Activated T-helper 17 cell treated with anti-CD3 and anti-CD28 coated beads, Interleukin-2, amount 50 U/mL, for 72 hours (primary cell): ENCODE measurements at places on chromosomes 6 and 20. TPM values are rescaled to one million over a fixed set of nuclear protein-coding genes. Genes with fewer than 3 reads are reported as not detected.

The ADGRB3 gene
- 0.05 TPM for total RNA-seq

The EPB41L2 gene
- 49.3 TPM for total RNA-seq

The MYMX gene
- total RNA-seq: not detected

The SLC52A3 gene
- not detected for total RNA-seq

The C20orf96 gene
- total RNA-seq: 6.0 TPM

The NMBR gene
- total RNA-seq: not detected

The EPM2A gene
- 4.3 TPM for total RNA-seq

The TXNDC5 gene
- total RNA-seq: 95.0 TPM

The EMILIN3 gene
- total RNA-seq: not detected

GRCh38 chr6:10884245-10884972, 2.4 kb upstream of the SYCP2L start:
- no peak for ATAC-seq

DNA sequence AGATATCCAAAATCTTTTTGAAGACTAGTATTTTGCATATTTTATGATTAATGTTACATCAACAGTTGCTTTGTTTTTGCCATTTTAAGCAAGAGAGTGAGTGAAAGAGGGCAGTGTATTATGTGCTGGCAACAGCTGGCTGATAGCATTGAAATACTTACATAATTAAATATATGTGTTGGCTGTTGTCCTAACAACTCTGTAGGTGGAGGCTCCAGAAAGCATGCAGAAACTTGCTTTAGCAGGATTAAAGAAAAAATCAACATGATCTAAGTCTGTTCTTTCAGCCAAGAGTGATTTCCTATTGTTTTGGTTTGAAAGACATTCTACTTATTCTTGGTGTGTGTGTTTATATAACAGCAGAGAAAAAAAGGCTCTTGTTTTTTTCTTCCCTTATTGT, 127.5 kb downstream of the CDKAL1 start:
- no peak for ATAC-seq

DNA sequence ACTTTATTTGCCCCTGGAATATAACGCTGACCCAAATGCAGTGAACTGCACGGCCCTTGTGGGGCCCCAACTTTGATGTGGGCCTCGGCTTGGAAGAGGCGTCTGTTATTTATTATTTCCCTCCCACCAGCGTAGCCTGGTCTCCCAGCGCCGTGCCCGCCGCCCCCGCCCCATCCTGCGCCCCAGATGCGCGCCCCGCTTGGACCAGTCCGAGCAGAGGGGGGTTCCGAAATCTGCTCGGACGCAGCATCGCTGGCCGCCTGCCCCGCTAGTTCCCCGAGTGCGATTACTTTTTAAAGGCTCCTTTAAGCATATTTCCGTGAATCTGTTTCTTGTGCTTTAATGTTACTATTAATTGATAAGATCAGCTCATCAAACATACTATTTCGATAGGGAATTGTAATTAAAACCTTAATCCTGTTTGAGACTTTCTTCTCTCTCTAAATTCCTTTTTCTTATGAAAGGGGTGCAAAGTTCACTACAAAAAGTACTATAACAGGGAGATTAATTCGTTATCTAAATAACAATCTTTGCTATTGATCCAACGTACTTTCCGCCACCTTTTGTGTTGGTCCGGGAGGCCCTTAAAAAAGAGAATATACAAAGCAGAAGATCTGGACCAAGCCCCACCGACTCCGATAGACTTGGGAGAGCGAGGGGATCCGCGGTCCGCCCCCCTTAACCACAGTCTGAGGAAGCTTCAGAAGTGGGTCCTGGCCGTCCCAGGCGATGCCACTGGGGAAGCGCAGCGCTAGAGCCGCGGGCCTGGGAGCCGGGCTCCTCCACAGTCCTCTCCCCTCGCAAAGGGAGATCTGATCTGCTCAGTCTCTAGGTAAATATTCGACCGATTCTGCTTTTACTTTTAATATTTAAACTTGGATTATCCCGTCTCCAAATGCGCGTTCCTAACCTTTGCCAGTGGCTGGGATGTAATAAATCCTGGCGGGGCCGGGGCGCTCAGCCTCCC, 10.2 kb downstream of the POU3F2 start:
- ATAC-seq: no peak

DNA sequence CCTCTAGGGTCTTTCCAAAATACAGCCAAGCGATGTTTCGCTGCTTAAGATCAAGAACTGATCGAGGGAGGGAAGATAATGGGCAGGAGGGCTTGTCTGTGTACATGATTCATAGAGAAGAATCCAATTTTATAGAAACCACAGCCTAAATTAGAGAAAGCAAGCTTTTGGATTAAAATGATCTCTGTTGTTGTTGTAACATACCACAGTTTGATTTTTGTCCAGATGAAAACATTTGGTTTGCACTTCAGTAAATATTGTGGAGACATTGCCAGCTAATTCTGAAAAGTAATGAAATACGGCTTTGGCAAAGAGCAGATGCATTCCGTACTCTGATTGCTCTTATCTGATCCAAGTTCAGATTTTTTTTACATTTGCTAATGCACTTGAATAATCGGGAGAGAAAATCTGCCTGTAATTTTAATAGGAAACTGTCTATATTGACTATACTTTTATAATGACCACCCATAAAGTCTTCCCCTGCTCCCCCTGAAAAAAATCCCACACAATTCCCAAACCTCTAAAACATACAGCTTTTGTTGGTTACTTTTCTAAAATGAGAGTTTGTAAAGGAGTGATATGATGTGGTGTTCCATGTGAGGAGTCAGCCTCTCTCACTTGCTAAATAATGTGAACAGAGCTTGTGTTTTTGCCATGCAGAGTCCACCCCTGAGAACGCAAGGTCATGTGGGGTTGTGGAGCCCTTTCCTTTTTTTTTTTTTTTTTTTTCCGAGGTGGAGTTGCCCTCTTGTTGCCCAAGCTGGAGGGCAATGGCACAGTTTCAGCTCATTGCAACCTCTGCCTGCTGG, 199.9 kb downstream of the DTNBP1 start:
- ATAC-seq: no peak

DNA sequence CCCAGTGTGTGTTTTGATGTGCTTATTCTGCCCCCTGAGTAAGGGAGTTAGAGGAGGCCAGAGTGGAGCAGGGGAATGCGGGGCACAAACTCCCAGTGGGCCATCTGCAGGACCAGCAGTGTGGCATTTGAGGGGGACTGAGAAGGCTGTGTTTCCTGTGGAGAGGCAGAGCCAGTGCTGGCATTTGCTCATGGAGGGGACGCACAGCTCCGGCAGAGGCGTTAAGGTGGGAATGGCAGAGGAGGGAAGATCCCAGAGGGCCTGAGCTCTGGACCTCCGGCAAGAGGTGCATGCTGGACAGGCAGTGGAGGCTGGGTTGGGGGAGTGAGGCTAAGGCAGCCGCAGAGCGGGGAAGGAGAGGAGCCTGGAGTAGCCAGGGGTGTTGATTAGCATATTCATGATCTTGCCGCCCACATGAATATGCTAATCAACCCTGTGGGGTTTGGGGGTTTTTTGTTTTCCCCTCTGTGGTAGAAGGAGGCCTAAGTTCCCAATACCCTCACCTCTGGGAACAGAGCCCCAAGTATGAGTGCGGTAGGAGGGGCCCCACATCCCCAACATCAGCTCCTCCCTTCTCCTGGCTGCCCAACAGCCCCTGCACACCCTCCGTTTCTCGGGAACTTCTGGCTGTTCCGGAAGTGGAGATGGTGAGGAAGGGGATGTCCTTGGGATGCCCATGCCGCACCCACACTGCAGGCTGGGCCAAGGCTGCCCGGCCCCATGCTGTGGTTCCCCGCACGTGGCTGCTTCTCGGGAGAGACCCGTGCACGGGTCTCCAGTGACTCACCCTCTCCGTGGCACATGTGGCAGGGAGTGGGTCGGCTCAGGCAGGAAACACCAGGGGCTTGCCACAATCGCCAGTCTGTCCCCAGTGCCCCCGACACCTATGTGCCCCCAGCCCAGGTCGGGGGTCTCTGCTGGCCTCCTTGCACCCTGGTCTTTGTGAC, 33.8 kb downstream of the DLGAP4 start:
- peak; percentile 45 for ATAC-seq

DNA sequence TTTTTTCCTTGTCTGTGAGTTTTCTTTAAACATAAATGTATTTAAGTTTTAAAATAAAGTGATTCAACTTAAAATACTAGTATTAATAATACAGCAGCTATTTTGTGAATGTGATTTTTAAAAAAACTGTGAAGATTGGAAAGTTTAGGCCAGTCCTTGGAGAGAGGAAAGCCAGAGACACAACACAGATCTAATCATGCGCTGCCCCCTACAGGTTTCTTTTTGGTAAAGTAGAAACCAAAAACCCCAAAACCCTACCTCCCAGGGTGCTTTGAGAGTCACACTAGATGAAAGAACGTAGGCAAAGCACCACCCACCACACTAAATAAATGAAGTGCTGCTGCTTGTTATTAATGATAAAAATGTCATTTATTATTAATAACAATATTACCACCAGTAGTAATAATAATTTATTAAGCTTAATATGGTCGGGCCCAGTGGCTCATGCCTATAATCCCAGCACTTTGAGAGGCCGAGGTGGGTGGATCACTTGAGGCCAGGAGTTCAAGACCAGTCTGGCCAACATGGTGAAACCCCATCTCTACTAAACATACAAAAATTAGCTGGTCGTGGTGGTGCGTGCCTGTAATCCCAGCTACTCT, 33.7 kb downstream of the SLC9A8 start:
- ATAC-seq: peak; percentile 70

GRCh38 chr20:19986419-19986818, 30.7 kb upstream of the NAA20 start:
- ATAC-seq: no peak

- peak; percentile 2 for ATAC-seq
Measured at GRCh38 chr20:35954907-35955251, 577 bp upstream of the SCAND1 start.

DNA sequence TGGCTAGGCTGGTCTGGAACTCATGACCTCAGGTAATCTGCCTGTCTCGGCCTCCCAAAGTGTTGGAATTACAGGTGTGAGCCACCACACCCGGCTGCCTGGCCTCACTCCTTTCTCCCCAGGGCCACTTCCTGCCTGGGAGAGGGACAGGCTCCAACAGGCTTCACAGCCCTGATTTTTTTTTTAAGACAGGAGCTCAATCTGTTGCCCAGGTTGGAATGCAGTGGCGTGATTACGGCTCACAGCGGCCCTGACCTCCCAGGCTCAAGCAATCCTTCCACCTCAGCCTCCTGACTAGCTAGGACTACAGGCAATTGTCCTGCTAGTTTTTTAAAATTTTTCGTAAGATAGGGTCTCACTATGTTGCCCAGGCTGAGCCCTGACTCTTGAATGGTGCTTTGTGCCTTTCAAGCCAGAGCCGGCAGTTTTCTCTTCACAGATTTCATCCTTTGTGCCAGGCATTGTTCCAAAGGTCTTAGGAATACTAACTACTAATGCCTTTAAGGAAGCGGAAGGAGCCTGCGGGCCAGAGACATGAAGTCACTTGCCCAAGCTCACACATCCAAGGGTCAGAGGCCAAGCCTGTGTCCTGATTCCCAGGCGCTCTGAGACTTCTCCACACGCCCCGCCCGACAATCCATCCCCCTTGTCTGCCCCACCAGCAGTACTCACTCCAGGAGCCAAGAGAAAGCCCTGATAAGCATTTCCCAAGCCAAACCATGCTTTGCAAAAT, 19.2 kb downstream of the CAPN11 start:
- ATAC-seq: no peak

DNA sequence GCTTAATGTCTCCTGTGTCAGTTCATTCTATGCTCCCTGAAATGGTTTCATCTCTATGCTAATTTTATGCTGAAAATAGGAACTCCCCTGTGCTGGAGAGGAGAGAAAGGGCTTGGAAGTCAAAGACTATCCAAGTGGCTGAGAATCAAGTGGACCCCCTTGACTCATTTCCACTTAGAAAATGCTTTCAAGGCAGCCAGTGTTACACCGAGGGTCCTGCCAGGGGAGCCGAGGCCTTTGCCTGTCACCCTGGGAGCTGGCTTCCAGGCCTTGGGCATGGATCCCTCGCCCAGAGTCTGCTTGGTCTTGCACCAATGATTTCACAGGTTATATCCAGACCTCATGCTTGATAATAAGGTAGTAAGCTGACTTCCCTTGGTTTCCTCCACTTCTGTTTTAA, 342.6 kb downstream of the NRN1 start:
- no peak for ATAC-seq

GRCh38 chr20:37220731-37221130, 40.9 kb downstream of the GHRH start:
- no peak for ATAC-seq

- ATAC-seq: no peak
Measured at GRCh38 chr6:84854811-84855400, 90.5 kb upstream of the TBX18 start.

- ATAC-seq: no peak
Measured at GRCh38 chr6:127933137-127933536, 32.3 kb upstream of the THEMIS start.

DNA sequence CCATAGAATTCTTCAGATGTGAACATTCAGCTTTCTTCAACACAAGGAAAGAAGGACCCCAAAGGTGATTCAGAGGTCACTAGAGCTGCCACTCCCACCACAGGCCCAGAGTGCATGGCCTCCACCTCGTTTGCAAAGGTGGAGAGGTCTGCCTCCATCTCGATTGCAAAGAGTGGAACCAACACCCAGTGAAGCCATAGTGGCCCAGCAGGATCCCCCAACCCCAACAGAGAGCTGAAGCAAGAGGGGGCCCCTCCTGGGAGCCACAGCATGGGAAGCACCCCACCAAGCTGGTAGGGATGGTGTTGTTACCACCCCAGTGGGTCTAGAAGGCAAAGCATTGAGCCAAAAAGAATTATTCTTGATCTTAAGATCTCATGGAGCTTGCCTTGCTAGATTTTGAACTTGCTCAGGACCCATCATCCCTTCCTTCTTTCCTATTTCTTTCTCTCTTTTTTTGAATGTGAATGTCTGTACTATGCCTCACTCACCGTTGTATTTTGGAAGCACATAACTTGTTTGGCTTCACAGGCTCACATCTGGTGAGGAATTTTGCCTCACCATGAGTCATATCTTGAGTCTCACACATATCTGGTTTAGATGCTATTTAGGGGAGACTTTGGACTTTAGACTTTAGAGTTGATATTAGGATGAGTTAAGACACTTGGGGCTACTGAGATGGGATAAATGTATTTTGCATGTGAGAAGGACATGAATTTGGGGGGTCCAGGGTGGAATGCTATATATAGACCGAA, 119.2 kb downstream of the ANKRD60 start:
- no peak for ATAC-seq

DNA sequence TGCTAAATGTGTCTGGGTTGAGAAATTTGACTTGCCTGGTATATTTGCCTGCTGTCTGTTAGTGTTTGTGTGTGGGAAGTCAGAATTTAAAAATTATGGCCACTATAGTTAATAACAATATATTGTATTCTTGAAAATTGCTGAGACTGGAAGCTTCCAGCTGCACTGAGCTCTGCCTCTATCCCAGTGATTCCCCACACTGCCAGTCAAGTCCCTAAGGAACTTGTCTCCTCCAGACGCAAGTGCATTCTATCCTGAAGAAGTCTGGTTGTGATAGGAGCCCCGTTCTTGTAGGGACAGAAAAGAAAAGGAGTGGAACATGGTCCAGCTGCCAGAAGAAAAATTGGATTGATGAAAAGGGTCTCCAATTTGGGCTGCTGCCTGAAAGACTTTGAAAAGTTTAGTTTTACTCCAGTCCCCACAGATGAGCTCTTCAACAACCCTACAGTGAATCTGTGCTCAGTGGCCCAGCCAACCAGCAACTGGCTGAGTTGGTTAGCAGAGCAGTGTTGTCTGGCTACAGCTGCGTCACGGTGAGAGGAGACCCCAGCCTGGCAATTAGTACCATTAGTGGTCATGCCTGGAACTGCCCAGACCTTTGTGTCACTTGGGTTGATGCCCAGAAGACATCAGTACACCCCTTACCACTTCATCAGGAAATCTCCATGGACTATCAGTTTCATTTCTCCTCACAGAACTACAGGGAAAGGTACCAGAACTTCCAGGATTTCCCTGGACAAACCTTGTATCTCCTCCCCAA, 183.1 kb upstream of the MCHR2 start:
- ATAC-seq: no peak
